Smooth muscle cell of trachea (primary cell): ENCODE measurements at places on chromosomes 6 and 20. TPM values are rescaled to one million over a fixed set of nuclear protein-coding genes. Genes with fewer than 3 reads are reported as not detected.

The BTNL2 gene
- not detected in 2 replicates for total RNA-seq

The CENPB gene
- 149 and 205 TPM in 2 replicates for total RNA-seq

The MUCL3 gene
- total RNA-seq, result not detected in 2 replicates

The SLC35B3 gene
- total RNA-seq, result 17.0 and 20.8 TPM in 2 replicates

The POPDC3 gene
- total RNA-seq, result 14.3 and 22.5 TPM in 2 replicates

The LY86 gene
- not detected in 2 replicates for total RNA-seq

The RSPH4A gene
- 0.15 and 0.17 TPM in 2 replicates for total RNA-seq

The CST4 gene
- total RNA-seq, result not detected in 2 replicates

The TRIM10 gene
- total RNA-seq, result not detected in 2 replicates

The ARMH2 gene
- not detected in 2 replicates for total RNA-seq

The PPIL6 gene
- 2.2 and 3.8 TPM in 2 replicates for total RNA-seq

The CDSN gene
- total RNA-seq, result not detected in 2 replicates
